ENCODE measurements at places on chromosomes 1 and 21.
A peak's percentile ranks its signal among the peaks of the same experiment; 100 is the strongest.

- DNase-seq = no peak
Observed at GRCh38 chr1:232995189-232995588, 44.8 kb downstream of the NTPCR start.

GRCh38 chr1:107748531-107748930 is 216.4 kb downstream of the VAV3 start:
- no peak for DNase-seq

DNA sequence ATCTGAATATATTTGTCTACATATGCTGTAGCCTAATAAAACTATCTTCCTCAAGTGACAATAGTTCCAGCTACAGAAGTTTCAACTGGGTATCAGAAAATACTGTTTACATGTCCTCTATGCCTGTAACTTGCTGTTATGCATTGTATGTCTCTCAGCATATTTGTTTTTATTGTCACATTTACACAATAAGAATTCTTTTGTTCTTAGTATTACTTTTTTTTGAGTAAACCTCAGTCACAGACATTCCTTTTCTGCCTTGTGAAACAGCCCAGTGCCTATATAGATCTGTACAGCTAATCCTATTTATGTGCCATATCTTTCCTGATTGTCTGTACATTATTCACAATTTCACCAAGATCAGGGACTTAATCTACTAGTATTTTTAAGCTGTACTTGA is 565.2 kb downstream of the NEGR1 start:
- no peak for DNase-seq

DNA sequence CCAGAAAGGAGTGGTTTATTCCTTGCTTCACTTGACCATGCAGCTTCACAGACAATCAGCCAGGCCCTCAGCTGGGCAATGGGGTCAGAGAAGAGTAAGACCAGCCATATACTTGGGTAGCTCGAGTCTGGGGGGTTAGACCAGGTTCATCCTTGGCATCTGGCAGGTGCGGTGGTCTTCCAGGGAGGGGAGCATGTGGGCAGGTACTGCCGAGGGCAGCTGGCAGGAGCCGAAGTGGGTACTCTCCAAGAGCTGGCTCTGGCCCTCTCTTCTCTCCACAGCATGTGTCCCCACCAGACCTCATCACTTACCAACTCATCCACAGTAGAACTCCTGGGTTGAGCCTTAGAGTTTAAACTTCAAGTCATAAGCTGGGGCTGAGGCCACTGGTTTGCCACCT is 156.8 kb downstream of the FOXD2 start:
- no peak for DNase-seq

DNA sequence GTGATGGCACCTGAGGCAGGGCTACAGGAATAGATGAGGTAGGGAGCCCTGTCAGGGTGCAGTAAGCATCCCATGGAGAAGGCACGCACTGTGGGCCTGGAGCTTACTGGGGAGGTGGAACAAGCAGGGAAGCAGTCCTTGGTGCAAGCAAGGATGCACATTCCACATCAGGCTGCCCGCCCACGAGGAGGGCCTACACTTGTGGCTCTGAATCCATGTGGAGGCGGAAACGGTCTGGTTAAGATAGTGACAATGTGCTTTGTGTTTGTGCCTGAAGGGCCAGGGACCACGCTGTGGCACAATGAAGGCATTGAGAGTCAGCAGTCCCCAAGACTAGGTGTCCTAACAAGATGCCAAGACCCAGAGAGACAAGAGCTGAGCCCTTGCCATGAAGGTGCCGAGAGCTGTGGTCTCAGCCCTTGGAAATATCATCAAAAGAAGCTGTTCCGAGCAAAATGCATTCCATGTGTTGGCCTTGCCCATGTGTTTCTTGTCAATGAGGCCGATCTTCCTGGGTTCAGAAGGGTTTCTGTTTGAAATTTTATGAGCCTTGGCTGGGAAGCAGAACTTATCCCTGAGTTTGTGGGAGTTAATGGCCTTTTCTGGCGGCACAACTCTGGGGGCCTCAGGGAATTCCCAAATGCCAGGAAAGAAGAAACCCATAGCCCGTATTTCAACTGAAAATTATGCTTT is 111.9 kb downstream of the NGF start:
- DNase-seq = no peak

GRCh38 chr1:35377555-35377954 is 109.0 kb downstream of the ZMYM4 start:
- DNase-seq = no peak

DNA sequence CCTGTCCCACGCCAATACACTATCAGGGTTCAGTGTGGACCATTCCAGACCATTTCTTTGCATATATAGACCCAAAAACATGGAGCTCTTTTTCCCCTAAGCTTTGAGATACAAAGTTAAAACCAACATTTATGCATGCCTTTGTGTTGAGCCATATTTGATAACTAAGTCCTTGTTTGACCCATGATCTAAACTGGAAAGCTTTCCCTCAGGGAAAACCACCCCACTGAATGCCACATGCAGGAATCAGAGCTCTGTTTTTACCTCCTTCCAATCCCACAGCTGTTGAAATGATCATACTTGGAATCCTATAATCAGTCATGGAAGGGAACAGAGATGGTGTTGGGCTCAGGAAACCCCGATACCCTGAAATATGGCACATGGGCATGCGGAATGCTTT is 14.8 kb upstream of the SLC45A1 start:
- DNase-seq = no peak

GRCh38 chr21:41188486-41189149 is 20.7 kb downstream of the BACE2 start:
- DNase-seq = no peak

GRCh38 chr1:48673332-48674105 is 103.2 kb downstream of the BEND5 start:
- peak; percentile 77 for DNase-seq

DNA sequence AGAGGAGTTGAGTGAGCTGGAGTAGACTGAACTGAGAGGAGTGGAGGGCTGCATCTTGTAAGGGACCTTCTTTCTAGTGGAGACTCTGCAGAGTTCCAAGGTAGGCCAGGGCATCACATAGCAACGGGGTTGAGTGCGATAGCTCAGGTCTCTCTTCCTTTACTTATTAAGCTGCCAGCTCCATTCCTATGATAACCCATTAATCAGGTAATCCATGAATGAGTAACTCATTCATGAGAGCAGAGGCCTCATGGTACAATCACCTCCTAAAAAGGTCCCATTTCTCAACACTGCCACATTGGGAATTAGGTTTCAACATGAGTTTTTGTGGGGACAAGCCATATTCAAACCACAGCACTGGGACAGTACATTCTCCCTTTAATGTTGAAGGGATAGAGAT is 21.3 kb downstream of the VN1R5 start:
- no peak for DNase-seq

GRCh38 chr1:63255153-63255552 is 67.2 kb upstream of the FOXD3 start:
- no peak for DNase-seq

DNA sequence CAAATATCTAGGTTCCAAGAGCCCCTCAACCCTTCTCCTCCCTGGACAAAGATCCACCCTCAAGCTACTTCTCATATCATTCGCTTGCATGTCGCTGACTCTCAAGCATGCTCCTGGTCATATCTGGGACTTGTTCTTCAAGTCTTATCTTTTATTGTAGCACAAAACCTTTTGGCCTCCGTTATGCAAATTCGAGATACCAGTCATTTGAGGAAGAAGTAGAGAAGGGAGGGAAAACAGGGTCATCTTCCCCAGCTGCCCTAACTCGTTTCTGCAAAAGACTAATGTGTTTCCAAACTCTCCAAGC is 63.8 kb upstream of the ETS2 start:
- no peak for DNase-seq

GRCh38 chr1:205947024-205947423 is 3.8 kb upstream of the SLC26A9 start:
- DNase-seq = no peak

GRCh38 chr1:23574265-23574754 is 15.0 kb upstream of the ID3 start:
- peak; percentile 87 for DNase-seq

DNA sequence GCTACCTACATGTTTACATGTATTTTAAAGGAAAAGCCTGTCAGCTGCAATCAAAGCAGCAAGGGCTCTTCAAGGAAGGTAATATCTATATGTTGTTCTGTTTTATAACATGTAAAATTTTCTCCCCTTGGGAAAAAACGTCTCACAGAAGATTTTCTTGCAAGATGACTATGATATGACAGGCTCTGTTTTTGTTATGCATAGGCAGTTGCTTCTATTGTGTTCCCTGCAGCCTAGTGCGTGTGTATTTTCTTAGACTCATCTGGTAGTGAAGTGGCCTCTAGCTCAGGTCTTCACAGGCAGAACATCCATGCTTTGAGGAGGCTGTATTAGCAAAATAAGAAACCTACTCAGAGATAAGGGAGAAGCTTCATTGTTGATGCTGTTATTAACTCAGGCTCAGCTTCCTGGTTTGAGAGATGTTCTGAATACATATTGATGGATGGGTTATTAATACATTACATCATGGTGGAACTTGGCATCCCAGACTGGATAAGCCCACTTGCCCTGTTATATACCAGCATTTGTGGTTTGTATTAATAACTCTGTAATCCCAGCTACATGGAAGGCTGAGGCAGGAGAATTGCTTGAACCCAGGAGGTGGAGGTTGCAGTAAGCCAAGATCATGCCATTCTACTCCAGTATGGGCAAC is 35.8 kb downstream of the LAMC1 start:
- no peak for DNase-seq

DNA sequence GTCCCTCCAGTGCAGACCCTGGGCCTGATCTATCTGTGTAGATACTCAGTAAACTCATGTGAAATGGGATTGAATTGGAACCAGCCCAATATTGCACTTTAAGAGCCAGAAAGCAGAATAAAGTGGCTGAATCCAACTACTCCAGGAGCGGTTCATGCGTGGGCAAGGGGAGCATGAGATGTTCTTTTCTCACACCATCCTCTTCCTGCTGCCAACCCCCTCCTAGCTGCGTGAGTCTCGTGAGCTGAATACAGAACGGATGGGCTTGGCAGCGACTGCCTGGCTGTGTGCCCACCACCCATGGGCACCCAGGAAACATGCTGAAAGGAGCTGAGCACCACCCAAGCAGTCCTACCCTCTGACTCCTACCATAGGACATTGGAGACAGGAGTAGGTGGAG is 128.3 kb downstream of the ELAVL4 start:
- no peak for DNase-seq

GRCh38 chr1:18883636-18884418 is 18.5 kb downstream of the ALDH4A1 start:
- DNase-seq = peak; percentile 92

- DNase-seq = peak; percentile 55
Observed at GRCh38 chr1:51330331-51331201, at the start of gene TTC39A. TSS of gene TTC39A (minus strand) at chr1:51330562. CDS start at chr1:51330477, 85 bp downstream.

GRCh38 chr1:232704694-232705680 is 75.1 kb upstream of the SIPA1L2 start:
- DNase-seq = peak; percentile 83

- no peak for DNase-seq
Observed at GRCh38 chr1:179637211-179637860, 45.7 kb downstream of the TDRD5 start.

- peak; percentile 92 for DNase-seq
Observed at GRCh38 chr1:37476460-37477197, 2.2 kb downstream of the ZC3H12A start.

DNA sequence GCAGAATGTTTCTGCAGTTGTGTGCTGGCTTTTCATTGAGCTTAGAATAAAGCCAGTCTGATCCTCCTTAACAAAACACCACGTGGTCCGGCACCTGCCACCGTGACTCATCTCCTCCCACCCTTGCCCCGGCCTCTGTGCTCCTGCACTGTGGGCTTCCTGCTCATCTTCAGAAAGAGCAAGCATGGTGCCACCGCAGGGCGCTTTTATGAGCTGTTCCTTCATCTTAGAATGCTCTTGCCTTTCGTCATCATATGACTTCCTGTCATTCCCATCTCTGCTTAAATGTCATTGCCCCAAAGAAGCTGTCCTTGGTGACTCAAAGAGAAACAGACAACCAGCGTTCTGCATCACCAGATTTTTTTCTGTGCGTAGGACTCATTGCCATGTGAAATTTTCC is 117.8 kb downstream of the HHAT start:
- DNase-seq = peak; percentile 75

DNA sequence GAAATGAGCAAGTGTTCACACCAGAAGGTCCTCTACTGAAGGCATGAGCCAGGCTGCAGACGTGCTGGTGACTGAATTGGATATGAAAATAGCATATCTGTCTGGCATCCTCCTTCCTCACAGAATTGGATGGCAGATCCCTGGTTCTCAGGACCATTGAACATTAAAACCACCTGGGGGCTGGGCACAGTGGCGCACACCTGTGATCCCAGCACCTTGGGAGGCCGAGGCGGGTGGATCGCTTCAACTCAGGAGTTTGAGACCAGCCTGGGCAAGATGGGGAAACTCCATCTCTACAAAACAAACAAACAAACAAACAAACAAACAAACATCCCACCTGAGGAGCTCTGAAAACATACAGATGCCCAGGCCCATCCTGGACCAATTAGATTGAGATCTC is 23.4 kb downstream of the TEX35 start:
- DNase-seq = no peak

DNA sequence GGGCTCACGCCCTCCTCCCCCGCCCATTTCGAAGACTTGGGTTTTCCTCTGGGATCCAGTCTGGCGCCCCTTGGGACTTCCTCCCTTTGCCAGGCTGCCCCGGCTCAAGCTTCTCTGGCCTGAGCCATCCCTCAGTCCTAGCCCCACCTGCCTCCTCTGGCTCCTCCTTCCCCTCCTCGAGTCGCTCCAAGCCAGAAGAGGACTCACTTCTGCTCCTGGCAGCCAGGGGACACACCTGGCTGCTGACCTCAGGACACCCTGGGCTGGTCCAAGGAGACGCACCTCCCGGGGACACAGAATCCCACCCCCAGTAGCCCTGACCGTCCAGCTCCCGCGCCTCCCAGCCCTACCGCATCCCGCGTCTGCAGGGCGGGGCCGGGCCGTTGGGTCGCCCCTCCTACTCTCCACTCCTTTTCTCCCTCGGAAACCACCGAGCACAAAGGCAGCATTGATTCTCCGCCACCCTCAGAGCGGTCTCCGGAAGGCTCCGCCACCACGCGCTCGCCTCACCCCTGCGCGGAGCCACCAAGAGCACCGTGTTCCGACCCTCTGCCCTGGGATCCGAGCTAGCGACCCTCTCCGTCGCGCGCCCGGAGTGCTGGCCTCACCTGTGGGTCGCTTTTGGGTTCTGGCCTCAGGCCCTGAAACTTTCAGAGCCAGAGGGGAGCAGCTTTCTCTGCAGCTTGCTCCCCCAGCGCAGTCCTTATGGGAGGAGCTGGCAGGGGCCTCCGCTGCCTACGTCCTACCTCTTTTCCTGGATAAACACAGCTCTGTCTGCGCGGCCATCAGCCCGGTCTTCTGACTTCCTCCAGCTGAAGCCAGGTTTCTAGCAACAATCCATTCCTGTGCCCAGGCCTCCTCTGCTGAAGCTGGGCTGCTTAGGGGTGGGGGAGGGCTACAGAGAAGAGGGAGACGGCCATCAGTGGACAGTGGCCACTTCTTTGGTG is at the start of gene C2CD4D:
C2CD4D (minus strand) TSS at position 364 of the 947 bp plus-strand sequence. CDS start 831 bp downstream, outside the sequence.
- peak; percentile 96 for DNase-seq

DNA sequence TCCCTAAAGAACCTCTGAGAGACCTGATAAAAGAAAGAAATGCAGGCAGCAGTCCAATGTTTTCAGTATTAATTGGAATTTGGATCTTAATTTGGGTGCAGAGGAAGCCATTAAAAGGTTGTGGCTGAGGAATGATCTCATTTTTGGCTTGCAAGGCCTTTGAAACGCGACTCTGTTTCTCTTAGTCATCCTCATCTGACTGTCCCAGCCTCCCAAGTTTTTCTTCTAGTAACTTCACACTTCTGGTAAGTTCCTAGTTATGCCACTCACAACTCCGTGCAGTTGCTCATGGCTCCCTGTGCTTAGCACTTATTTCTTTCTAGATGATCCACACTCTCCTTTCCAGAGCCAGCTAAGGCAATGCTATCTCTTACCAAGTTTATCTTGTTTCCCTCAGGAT is 147.4 kb upstream of the USP24 start:
- no peak for DNase-seq
